Cerebellum (tissue), 4 donors: ENCODE measurements at places on chromosomes 6 and 20. TPM values are rescaled to one million over a fixed set of nuclear protein-coding genes. Genes with fewer than 3 reads are reported as not detected.

The GCNT2 gene
- total RNA-seq = 58.3 TPM

DNA sequence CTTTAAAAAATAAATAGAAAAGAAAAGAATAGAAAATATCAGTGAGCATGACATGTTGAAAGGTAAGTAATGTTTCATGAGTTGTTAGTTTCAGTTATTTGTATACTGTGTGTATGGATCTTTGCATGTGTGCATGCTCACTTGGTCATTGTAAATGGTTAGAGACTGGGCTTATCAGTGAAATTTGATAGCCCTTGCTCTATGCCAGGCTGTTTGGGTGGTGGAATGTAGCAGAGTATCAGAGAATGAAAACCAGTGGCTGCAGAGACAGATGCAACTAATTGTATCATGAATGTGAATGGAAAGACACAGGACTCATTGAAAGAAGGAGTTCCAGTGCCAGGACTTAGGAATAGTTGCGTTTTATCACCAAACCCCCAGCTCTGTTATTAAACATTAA is 4.2 kb downstream of the GSTA2 start:
- no peak for DNase-seq

The UQCC2 gene
- 26.4 TPM for total RNA-seq

The TTLL9 gene
- total RNA-seq = 2.5 TPM

The ERMARD gene
- total RNA-seq = 29.7 TPM

The TSBP1 gene
- not detected for total RNA-seq

- DNase-seq = no peak
Measured at GRCh38 chr6:149213829-149214228, 103.7 kb upstream of the TAB2 start.

The SLC25A27 gene
- total RNA-seq = 49.0 TPM

- no peak for DNase-seq
Measured at GRCh38 chr20:49680484-49680883, 33.2 kb downstream of the B4GALT5 start.

DNA sequence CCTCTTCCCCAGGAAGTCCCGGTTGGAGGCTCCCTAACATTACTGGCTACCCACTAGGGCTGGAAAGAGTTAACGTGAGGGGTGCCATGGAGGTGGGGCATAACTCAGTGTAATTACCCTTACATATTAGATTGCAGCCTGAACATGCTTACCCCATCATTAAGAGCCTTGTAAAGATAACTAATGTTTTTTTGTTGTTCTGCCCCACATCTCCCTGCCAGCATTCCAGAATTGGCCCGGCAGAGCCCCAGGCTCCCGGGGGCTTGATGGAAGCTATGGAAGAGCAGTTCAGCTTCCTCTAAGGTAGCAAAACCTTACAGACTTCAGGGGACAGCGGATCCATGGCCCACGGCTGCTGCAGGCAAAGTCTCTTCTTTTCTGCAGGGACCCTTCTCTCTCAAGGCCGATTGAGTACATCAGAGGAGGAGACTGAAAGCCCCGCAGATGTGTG is 166.1 kb upstream of the FOXQ1 start:
- DNase-seq = no peak

DNA sequence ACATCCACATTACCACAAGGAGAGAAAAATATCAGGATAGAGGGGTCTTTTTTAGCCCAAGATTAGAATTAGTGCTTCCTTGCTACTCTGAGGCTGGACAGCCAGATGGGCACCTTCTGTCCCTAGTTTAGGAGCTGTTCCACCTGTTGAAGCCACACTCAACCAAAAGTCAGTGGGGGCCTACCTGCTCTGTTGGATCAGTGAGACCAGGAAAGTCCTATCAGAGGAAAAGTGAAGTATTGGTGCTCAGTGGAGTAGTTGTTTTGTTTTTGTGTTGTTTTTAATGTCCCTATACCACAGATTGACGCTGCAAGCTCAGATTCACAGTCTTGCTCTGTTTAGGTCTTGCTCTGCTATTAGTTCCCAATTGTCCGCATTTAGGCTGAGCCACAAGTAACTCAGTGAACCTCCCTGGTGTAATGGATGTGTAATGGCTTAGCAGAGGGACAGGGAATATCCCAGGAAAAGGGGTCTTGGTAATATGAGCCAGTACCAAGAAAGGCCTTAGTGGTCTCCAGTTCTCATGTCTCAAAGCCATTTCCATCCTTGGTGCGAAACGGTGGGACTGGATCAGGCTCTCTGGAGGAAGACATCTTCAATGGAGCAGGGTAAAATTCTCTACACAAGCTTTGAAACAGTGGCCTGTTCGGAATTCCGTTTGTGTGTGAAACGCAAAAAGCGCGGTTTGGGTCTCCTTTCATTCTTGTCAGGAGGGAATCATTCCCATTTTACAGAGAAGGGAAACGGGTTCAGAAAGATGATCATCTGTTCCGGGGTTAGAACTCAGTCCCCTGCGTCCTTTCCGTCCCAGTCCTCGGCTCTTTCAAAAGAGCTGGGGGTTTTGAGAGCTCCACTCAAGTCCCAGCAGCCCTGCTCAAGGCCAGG is 631 bp upstream of the PABPC1L start:
- no peak for DNase-seq

GRCh38 chr6:106619223-106619622 is 10.1 kb downstream of the RTN4IP1 start:
- DNase-seq = no peak

- DNase-seq = no peak
Measured at GRCh38 chr20:53331151-53331973, 262.3 kb downstream of the ZNF217 start.

The PRL gene
- 0.54 TPM for total RNA-seq

DNA sequence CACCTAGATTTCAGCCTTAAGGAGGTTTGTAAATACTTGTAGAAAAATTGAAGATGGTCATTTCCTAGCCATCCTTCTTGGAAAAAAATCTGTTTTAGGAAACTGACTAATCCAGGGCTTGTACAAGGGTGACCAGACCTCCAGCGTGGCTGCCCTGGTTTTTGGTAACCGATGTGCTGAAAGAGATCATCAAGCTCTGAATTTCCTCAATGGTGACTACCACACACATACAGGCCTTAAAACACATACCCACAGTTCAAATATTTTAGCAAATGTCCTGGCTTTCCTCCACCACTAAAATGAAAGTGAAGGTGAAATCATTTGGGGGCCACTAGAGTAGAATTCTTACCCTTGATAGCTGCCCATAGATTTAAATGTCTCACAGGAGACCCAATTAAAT is 215.3 kb upstream of the SUPT3H start:
- no peak for DNase-seq

The CLVS2 gene
- total RNA-seq = 35.0 TPM

The SLC22A2 gene
- 0.36 TPM for total RNA-seq

The PLEKHG1 gene
- 45.2 TPM for total RNA-seq

GRCh38 chr20:41308290-41308711 is 9.2 kb downstream of the ZHX3 start:
- no peak for DNase-seq

GRCh38 chr6:91681296-91681695 is 1094.4 kb upstream of the MAP3K7 start:
- DNase-seq = no peak

DNA sequence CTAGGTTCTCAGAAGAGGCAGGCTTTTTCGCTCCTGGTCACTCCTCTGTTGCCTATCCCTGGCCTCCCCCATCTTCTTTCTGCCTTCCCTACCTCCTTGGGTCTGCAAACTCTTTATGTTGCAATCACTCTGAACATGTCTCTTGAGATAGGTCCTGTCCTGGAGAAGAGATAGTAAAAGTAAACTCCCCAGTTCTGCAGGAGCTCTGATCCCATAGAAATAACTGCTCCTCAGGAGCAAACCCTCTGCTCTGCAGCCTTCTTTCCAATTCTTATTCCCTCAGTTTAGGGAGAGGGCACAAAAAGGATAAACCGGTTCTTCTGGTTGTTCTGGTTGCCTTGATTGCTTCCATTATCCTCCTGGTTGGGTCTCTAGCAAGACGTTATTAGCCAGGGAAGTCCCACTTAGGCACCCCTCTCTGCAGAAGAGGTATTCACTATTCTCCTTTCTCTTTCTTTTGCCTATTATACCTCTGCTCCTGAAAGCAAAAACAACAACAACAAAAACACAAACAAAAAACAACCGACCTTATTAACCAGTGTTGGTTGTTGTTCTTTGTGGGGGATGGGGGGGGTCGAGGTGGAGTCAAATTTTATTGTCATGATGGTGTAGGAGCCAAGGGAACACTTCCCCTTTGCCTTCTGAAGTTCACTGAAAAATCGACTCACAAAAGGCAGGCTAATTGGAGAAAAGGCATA is 973 bp downstream of the TRIM38 start:
- DNase-seq = no peak

DNA sequence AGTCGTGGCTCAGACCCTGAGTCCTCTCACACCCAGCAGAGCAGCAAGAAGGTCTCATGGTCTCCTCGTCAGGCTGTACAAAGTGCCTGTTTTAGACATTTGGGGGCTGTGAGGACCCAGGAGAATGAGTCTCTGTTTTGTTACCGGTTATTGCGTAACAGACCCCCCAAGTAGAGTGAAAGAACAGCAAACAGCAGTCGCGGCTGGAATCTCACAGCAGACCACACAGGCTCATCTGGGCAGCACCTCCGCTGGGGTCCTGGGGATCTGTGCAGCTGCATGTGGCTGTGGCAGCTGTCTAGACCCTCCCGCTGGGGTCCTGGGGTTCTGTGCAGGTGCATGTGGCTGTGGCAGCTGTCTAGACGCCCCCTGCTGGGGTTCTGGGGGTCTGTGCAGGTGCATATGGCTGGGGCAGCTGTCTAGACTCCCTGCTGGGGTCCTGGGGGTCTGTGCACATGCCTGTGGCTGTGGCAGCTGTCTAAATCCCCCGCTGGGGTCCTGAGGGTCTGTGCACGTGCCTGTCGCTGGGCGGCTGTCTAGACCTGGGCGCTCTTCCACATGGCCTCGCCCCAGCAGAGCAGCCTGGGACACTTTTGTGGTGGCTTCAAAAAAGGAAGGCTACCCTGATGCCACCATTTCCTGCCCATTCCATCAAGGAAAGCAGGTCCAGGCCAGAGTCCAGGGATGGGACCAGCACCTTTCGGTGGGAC is 24.7 kb downstream of the ENTPD6 start:
- DNase-seq = no peak

DNA sequence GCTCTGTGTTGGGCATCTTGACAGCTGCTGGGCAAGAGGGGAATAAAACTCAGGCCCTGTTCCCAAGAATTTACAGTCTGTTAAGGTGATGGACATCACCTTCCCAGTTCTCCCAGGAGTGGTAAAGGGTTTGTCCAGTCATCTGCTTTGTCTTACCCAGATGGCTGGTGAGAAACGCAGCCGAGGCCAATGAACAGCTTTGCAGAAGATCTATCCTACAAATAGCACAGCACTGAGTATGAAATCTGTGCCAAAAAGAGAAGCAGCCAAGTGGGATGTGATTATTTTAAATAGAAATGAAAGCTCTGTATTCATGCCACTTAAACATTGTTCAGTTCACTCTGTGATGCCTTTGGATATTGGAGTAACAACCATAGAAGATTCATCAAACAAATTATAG is 132.7 kb upstream of the SLC22A16 start:
- peak; percentile 36 for DNase-seq

The HLA-DRA gene
- total RNA-seq = 3.6 TPM

DNA sequence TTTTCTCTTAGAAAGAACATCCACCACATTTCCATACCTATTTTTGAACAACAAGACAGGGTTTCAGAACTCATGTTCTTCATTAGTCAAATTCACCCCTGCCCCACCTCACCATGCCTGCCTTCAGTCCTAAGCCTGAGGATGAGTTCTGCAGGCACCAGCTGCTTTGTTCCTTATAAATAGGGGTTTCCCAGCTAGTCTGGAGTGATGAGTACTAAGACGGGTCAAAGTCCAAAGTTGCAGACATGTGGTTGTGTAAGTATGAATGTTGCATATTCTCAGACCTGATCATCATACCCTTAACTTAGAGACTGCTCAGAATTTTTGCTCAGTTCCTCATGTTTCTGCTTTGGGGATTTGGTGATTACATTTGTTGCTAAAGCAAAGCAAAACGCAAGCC is 257.7 kb upstream of the CDYL start:
- no peak for DNase-seq

The SIRPD gene
- total RNA-seq = not detected

- DNase-seq = no peak
Measured at GRCh38 chr20:20731000-20731944, 18.8 kb upstream of the RALGAPA2 start.

- no peak for DNase-seq
Measured at GRCh38 chr6:15408758-15409157, 162.9 kb downstream of the JARID2 start.

DNA sequence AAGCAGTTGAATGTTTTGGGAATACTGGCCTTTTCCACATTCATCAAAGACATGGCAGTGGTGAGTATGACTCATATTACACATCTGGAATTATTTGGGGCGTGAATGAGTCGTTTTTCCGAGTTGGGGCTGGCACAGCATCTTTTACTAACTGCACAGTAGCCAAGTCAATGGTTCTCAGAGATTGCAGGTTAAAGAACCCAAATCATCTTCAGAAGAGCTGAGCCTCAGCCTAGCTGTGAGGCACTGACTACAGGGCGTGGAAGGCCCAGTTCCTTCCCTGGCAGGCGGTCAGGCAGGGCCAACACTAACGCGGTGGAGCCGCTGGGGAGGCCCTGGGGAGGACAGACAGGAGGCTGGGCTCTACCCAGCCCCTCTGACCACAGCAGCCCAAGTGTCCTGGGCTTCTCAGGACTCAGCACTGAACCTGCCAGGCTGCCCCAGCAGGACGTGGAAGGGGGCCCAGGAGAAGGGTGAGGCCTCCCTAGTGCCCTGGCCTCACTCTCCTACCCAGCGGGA is 20.1 kb upstream of the HELZ2 start:
- DNase-seq = no peak

- no peak for DNase-seq
Measured at GRCh38 chr6:79404677-79405076, 132.6 kb downstream of the LCA5 start.

The ZNF165 gene
- 1.4 TPM for total RNA-seq

- DNase-seq = no peak
Measured at GRCh38 chr6:84492241-84493165, 265.1 kb upstream of the CEP162 start.

DNA sequence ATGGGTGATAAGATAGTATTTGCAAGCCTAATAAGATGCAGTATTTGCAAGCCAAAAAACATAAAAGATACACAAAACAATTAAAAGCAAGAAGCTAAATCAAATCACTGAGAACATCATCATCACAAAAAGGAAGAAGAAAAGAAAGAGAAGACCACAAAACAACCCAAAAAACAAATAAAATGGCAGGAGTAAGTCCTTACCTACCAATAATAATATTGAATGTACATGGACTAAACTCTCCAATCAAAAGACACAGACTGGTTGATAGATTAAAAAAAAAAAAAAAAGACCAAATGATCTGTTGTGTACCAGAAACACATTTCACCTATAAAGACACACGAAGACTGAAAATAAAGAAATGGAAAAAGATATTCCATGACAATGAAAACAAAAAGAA is 37.7 kb downstream of the ECHDC1 start:
- no peak for DNase-seq

- no peak for DNase-seq
Measured at GRCh38 chr20:60331688-60332300, 373.6 kb downstream of the CDH26 start.

DNA sequence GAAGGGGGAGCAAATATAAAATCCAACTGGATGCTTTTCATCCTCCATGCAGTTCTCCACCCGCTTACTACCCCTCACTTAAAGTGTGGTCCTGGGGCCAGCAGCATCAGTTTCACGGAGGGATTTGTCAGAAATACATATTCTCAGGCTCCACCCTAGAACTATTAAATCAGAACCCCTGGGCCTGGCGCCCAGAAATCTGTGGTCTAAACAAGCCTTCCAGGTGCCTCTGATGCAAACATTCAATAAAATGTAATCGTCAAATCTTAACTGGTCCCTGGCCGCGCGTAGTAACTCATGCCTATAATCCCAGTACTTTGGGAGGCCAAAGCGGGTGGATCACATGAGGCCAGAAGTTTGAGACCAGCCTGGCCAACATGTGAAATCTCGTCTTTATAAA is 47.7 kb downstream of the ATXN1 start:
- no peak for DNase-seq

The FAM83D gene
- 5.9 TPM for total RNA-seq

The GSTA4 gene
- total RNA-seq = 84.5 TPM
